ENCODE measurements at places on chromosomes 3 and 15.

GRCh38 chr3:144287001-144287400 is 315.4 kb downstream of the DIPK2A start:
- no peak for DNase-seq

GRCh38 chr3:158528076-158528674 is 42.8 kb upstream of the MLF1 start:
- DNase-seq = no peak

DNA sequence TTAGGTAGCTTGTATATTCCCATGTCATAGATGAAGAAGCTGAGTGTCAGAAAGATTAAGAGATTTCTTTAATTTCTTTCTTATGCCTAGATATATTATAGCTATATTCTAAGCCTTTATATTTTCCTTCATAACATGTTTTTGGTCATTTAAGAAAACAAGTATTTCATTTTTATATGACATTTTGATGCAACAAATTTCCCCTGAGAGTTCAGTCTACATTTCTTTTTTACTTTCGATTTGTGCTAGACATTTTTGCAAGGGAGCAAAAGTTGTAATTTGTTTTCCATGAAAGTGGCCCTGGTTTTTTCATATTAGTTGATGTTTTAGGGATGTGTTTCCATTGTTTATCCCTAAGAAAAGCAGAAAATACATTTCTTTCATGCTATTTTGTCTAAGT is 344.9 kb downstream of the NLGN1 start:
- DNase-seq = no peak

GRCh38 chr3:126528800-126529541 is 5.0 kb downstream of the CHST13 start:
- no peak for DNase-seq

- DNase-seq = no peak
These were observed 43.8 kb downstream of the TKT start for GRCh38 chr3:53211706-53212702.

DNA sequence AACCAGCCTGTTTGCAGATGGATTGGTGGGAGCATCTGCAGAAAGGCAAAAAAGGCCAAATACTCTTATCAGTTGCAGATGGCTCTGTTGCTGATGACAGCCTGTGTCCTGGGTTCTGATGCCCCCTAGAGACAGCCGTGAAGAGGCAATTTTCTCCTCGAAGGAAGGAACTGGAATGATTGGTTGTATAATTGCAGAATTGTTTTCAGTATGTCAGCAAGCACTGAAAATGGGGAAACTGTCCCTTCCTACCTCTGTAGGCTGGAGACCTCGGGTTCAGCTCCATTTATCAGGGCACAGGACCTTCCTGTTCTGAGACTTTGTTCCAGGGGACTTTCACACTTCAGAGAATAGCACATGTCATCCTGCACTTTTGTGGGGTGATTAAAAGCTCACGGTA is 103.0 kb downstream of the PGPEP1L start:
- no peak for DNase-seq

GRCh38 chr15:77035999-77036471 is 34.9 kb downstream of the TSPAN3 start:
- no peak for DNase-seq

DNA sequence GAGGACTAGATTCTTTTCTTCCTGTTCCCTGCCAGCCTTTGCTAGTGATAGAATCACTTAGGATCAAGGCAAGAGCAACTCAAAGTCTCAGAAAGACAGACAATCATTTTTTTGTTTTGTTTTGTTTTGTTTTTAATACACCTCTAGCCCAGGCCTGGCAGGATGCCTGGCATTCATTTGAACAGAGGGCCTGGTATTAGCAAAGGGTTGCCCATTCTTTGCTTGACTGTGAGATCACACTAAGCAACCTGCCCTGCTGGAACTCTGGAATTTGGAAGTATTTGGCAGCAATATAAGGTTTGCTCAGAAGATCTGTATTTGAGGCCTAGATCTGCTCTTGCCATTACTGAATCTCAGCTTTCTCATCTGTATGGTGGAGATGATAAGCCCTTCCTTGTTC is 21.8 kb upstream of the ATP13A5 start:
- no peak for DNase-seq

DNA sequence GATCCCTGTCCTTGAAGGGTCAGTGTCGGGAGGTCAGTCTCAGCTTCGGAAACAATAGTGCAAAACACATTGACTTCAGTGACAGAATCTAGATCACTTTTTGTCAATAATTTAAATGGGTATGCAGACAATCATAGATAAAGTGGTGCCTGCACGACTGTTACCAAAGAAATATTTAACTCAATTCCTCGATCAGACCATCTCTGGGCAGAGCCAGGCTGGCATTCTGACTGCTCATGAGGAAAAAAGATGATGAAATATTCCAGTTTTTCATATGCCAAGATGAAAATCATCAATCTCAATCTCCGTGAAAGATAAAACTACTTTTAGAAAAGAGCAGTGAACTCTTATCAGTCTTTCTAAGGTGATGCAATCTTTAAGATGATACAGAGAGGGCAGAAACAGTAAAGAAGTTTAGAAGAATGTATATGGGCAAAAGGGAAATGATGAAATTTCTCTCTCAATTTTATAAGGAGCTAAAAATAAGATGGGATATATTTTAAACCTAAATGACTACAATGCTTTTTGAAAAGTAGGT is 169.9 kb downstream of the WDR72 start:
- no peak for DNase-seq

GRCh38 chr15:64144565-64145281 is 6.8 kb upstream of the SNX22 start:
- no peak for DNase-seq
